ENCODE measurements at places on chromosomes 1 and 21. TPM values are rescaled to one million over a fixed set of nuclear protein-coding genes. Genes with fewer than 3 reads are reported as not detected.

The TDRD5 gene
- polyA plus RNA-seq = not detected

The SLC30A10 gene
- polyA plus RNA-seq = 0.22 TPM

The PTPN7 gene
- 0.32 TPM for polyA plus RNA-seq

The RGS2 gene
- 27.9 TPM for polyA plus RNA-seq

The PKP1 gene
- 0.39 TPM for polyA plus RNA-seq
